Ovary (tissue), 10 donors: ENCODE measurements at places on chromosomes 16 and 17. TPM values are rescaled to one million over a fixed set of nuclear protein-coding genes. Genes with fewer than 3 reads are reported as not detected.

- peaks cover 15% of the 10 kb centered on the region for H3K4me1 ChIP-seq
- no peak for DNase-seq
- peak overlapping the region; percentile 55 for H3K4me3 ChIP-seq
- H3K27me3 ChIP-seq, result no peaks in the 10 kb centered on the region
- H3K27ac ChIP-seq, result no peak overlapping the region
These were observed 563 bp downstream of the ZCCHC14 start for GRCh38 chr16:87492291-87492630.

The PDE6G gene
- 0.22 TPM for total RNA-seq

DNA sequence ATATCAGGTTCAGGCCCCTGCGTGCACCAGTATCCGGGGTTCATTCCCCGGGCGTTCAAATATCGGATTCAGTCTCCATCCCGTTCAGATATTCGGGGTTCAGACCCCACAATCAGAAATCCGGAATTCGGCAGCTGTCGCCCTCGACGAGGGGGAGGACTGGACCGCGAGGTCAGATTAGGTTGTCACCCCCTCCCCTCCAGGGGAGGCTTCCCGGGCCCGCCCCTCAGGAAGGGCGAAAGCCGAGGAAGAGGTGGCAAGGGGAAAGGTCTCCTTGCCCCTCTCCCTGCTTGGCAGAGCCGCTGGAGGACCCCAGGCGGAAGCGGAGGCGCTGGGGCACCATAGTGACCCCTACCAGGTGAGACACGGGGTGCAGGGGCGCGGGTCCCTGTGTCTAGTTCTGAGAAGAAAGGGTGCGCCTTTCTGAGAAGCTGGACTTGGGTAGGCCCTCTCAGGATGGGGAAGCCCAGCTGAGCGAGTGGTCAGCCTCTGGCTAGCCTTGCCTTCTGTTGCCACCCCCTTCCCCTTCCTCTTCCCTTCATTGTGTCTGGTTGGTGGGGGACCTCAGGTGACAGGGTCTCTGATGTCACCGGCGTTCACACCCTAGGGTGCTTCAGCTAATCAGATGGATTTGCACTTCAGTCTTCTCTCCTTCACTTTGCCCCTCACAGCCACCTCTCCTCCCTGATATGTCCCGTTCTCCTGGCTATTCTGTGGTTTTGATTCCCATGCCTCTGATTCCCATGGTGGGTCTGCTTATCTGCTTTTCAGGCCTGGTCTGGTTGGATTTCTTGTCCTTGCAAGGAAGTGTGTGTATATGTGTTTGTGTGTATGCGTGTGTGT, 844 bp downstream of the TAOK2 start:
- peak overlapping the region; percentile 86 for H3K27ac ChIP-seq
- peaks cover 13% of the 10 kb centered on the region for H3K4me1 ChIP-seq
- no peaks in the 10 kb centered on the region for H3K36me3 ChIP-seq
- no peak for DNase-seq
- peak overlapping the region; percentile 87 for H3K4me3 ChIP-seq

GRCh38 chr17:10618202-10618635, 38.9 kb downstream of the MYH3 start:
- no peaks in the 10 kb centered on the region for H3K4me1 ChIP-seq
- no peaks in the 10 kb centered on the region for H3K36me3 ChIP-seq
- no peaks in the 10 kb centered on the region for H3K27me3 ChIP-seq
- peak; percentile 68 for DNase-seq
- H3K27ac ChIP-seq, result no peak overlapping the region
- H3K4me3 ChIP-seq, result no peak overlapping the region

GRCh38 chr17:58270476-58271215, 10.1 kb downstream of the MPO start:
- no peaks in the 10 kb centered on the region for H3K36me3 ChIP-seq
- no peaks in the 10 kb centered on the region for H3K4me1 ChIP-seq
- H3K27me3 ChIP-seq, result no peaks in the 10 kb centered on the region
- H3K27ac ChIP-seq, result no peak overlapping the region
- no peak for DNase-seq
- H3K4me3 ChIP-seq, result no peak overlapping the region

The FOXJ1 gene
- total RNA-seq, result 168 TPM

DNA sequence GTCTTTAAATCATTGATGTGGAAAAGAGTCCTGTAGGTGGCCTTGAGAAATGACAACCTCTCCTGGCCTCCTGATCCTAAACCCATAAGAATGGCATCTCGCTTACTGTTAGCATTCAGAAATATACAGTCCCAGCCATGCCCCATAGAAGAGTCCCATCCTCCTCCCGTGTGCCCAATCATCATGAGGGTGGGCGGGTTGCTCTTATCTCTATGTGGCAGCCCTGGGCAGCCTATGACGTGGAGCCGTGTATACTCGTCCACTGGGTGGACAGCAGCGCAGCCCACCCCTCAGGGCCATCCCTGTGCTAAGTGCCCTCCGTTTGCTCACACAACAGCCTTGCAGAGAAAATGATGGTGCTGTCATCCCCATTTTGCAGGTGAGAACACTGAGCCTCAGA, 105.3 kb downstream of the AMFR start:
- no peak overlapping the region for H3K27ac ChIP-seq
- peaks cover 5% of the 10 kb centered on the region for H3K4me1 ChIP-seq
- H3K27me3 ChIP-seq, result no peaks in the 10 kb centered on the region
- no peak overlapping the region for H3K4me3 ChIP-seq
- no peaks in the 10 kb centered on the region for H3K36me3 ChIP-seq

DNA sequence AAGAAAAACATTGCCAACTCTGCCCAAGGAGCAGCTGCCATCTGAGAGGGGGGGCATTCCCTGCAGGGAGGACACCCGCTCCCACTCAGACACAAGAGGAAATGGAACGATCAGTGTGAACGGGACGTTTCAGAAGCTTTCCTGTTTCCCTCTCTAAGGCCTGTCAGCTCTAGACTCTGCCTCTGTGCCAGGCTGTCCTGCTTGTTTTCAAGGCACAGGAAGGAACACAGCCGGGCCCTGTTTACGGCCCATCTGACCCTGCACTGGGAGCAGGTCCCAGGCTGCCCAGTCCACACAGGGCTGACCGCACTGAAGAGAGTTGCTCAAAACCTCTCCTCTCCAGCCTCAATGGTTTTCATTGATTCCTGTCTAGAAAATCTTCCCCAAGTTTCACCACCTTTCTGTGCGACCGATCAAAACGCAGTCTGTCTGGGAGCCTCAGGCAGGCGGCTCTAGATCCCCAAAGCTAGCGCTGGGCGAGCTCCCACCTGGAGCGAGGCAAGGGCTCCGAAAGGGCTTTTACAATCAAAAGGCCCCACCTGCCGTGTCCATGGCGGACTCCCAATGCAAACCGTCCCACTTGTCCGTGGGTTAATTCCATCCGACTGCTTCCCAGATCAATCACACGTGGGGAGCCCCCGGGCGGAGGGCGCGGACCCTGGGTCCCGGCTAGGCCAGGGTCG, 1.5 kb downstream of the PIEZO1 start:
- H3K27me3 ChIP-seq, result no peaks in the 10 kb centered on the region
- H3K4me3 ChIP-seq, result peak overlapping the region; percentile 74
- no peak for DNase-seq
- peaks cover 28% of the 10 kb centered on the region for H3K4me1 ChIP-seq

GRCh38 chr17:63203652-63204051, 237.6 kb downstream of the TANC2 start:
- H3K4me1 ChIP-seq, result no peaks in the 10 kb centered on the region
- no peak overlapping the region for H3K4me3 ChIP-seq
- no peak overlapping the region for H3K27ac ChIP-seq
- H3K27me3 ChIP-seq, result no peaks in the 10 kb centered on the region

DNA sequence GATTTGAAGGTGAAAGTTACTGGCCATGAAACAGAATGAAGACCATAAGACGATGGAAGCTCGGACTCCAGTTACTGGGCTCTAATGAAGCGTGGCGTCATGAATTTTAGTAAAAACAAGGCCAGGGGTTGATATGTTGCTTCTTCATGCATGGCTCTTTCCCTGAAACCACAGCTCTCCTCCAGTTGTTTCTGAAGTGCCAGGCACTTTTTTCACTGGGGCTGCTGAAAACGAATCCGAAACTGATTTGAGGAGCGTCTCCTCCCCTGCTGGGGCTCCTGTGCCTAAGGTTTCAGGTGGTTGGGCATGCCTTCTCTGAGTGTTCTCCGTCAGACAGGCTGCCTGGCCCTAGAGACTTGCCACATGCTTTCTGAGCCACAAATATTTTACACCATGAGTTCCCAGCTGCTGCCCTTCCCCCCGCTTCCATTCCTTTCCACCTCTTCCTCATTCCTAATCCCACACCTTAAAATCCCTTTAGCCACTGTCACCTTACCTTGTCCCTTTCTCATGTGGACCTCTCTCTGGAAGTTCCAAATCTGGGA, 3.7 kb upstream of the MYL4 start:
- no peaks in the 10 kb centered on the region for H3K36me3 ChIP-seq
- peaks cover 9% of the 10 kb centered on the region for H3K4me1 ChIP-seq
- no peak overlapping the region for H3K27ac ChIP-seq
- peak; percentile 38 for DNase-seq
- no peaks in the 10 kb centered on the region for H3K27me3 ChIP-seq
- H3K4me3 ChIP-seq, result no peak overlapping the region

DNA sequence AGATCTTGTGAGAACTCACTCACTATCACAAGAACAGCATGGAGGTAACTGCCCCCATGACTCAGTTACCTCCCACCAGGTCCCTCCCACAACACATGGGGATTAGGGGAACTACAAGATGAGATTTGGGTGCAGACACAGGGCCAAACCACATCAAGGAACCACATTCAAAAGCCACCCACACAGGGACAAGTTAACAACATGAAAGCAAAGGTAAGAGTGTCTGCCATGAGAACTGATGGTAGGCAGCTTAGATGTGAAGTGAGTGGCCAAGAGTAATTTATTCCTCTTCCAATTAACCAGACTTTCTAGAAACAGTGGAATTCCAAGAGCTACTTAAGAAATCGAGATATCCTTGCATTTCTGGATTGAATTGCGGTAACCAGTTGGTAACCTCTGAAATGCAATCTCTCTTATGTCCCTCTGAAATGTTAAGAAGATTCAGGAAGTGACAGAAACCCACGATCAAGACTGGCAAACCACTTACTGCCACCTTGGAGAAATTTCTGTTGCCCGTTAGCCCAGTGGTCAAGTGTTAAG, 167.4 kb upstream of the CACNG5 start:
- no peaks in the 10 kb centered on the region for H3K27me3 ChIP-seq
- no peak overlapping the region for H3K27ac ChIP-seq
- no peaks in the 10 kb centered on the region for H3K36me3 ChIP-seq
- no peak overlapping the region for H3K4me3 ChIP-seq
- no peak for DNase-seq

The IRX3 gene
- total RNA-seq, result 1.8 TPM

DNA sequence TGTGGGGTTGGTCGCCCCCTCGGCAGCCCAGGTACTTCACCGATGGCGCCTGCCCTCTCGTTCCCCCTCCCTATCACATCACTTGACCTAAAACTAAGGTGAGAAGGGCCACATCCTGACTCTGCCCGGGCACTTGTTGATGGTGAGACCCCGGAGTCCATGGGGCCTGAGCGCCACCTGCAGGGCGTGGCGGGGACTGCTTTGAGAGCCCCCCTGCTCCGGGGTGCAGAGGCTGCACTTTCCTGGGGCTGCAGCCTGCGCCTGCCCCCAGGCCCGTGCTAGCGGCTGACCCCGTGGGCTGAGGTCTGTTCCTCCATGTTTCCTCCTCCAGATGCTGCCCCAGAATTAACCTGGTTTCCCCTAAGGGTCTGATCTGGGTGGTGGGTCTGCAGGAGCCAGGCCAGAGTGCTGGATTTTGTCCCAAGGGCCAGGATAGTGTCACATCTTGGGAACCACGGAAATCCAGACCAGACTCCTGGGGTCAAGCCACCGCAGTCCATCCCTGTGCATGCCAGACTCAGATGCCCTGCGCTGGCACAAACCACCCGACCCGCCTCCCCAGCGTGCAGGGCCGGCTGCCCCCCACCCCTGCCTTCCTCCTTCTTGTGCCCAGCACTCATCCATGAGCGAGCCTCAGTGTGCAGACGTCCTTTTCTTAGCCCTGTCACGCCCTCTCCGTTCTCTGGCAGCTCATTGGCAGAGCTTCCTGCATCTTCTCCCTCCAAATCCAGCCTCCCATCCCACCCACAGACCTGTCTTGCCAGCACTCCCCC, 2.7 kb downstream of the NDUFAF8 start:
- DNase-seq, result no peak
- H3K4me3 ChIP-seq, result no peak overlapping the region
- H3K27ac ChIP-seq, result no peak overlapping the region

The SCO1 gene
- 9.5 TPM for total RNA-seq

GRCh38 chr16:13767215-13767614, 152.7 kb upstream of the ERCC4 start:
- H3K4me3 ChIP-seq, result no peak overlapping the region
- H3K36me3 ChIP-seq, result no peaks in the 10 kb centered on the region
- DNase-seq, result no peak
- H3K4me1 ChIP-seq, result no peaks in the 10 kb centered on the region
- H3K27me3 ChIP-seq, result no peaks in the 10 kb centered on the region

The SHBG gene
- total RNA-seq, result 1.1 TPM

GRCh38 chr17:64156670-64157069, 26.7 kb upstream of the ERN1 start:
- no peaks in the 10 kb centered on the region for H3K27me3 ChIP-seq
- H3K36me3 ChIP-seq, result no peaks in the 10 kb centered on the region
- H3K4me3 ChIP-seq, result no peak overlapping the region
- DNase-seq, result no peak
- H3K27ac ChIP-seq, result no peak overlapping the region

- no peaks in the 10 kb centered on the region for H3K36me3 ChIP-seq
- no peaks in the 10 kb centered on the region for H3K27me3 ChIP-seq
- H3K4me3 ChIP-seq, result no peak overlapping the region
- no peaks in the 10 kb centered on the region for H3K4me1 ChIP-seq
- no peak for DNase-seq
These were observed 16.9 kb downstream of the EARS2 start for GRCh38 chr16:23539984-23540816.

The CMIP gene
- total RNA-seq, result 19.4 TPM

GRCh38 chr17:38341035-38341721, 2.6 kb downstream of the GPR179 start:
- H3K4me3 ChIP-seq, result no peak overlapping the region
- H3K36me3 ChIP-seq, result no peaks in the 10 kb centered on the region
- no peaks in the 10 kb centered on the region for H3K27me3 ChIP-seq
- DNase-seq, result peak; percentile 38
- no peak overlapping the region for H3K27ac ChIP-seq
- no peaks in the 10 kb centered on the region for H3K4me1 ChIP-seq

- peaks cover 30% of the 10 kb centered on the region for H3K4me1 ChIP-seq
- H3K27ac ChIP-seq, result no peak overlapping the region
- no peaks in the 10 kb centered on the region for H3K27me3 ChIP-seq
- H3K36me3 ChIP-seq, result no peaks in the 10 kb centered on the region
- no peak for DNase-seq
- H3K4me3 ChIP-seq, result no peak overlapping the region
These were observed 2.0 kb upstream of the ANTKMT start for GRCh38 chr16:718922-719321.

The SULT1A2 gene
- 0.61 TPM for total RNA-seq
